Suppressor macrophage treated with lipopolysaccharide for 1 hour (primary cell): ENCODE measurements at places on chromosomes 16 and 17.

DNA sequence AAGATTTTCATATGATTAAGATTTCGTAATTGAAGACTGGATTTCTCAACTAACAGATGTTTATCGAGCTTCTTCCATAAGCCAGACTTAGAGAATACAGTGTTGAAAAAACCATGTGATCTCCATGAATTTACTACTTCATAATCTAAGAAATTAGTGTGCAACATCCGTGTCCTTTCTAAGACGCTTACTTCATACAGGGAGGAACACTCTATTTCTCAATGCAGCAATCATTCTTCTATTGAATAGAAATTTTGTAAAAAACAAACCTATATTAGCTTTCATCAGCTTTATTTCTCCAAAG, 946.3 kb downstream of the KCNJ2 start:
- no peak for DNase-seq

DNA sequence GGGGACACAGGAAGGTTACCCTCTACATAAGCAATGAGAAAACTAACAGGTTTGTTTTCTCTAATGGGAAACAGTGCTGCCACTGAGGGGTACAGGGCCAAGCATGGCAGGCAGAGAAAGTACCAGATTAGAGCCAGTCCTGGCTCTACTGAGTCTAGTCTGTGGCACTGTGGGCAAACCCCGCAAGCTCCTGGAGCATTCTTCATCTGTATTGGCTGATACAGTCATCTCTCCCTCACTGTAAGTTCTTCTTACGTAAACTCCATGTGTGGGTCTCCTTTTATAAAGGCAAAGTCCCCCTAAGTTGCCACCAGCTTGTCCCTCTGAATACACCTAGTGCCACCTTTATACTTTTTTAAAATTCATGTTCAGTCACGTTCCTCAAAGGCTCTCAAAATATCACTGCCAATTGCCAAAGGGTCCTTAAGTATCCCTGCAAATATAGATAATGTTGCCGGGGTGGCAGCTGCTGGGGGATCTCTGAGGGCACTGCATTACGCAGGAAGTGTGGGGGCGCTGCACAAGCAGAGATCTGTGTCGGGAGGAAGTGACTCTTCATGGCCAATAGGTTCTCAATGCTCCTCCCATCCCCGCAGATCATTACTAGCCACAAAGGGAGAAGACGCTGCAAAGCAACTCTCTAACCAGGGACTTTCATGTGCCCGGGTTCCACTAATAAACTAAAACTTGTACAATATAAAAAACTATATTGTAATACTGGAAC, 18.8 kb downstream of the XPO6 start:
- peak; percentile 72 for DNase-seq

DNA sequence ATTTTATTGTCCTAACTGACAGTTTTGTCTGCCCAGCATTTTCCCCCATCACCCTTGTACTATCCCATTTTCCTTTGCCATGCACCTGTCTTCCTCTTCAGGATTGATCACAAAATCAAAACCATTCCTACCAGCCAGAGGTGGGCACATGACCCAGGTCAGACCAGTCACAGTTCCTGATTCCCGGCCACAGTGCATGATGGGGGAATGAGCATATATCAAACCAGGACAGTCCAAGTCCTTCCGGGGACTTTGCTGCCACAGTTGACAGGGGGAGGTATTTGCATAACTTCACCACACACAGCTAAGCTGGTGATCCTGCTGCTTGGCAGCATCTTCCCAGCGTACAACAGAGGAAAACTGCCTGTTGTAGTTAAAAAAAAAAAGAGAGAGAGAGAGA, 493.9 kb downstream of the WWOX start:
- DNase-seq: no peak

GRCh38 chr16:28902909-28903308, 22.1 kb downstream of the RABEP2 start:
- no peak for DNase-seq

DNA sequence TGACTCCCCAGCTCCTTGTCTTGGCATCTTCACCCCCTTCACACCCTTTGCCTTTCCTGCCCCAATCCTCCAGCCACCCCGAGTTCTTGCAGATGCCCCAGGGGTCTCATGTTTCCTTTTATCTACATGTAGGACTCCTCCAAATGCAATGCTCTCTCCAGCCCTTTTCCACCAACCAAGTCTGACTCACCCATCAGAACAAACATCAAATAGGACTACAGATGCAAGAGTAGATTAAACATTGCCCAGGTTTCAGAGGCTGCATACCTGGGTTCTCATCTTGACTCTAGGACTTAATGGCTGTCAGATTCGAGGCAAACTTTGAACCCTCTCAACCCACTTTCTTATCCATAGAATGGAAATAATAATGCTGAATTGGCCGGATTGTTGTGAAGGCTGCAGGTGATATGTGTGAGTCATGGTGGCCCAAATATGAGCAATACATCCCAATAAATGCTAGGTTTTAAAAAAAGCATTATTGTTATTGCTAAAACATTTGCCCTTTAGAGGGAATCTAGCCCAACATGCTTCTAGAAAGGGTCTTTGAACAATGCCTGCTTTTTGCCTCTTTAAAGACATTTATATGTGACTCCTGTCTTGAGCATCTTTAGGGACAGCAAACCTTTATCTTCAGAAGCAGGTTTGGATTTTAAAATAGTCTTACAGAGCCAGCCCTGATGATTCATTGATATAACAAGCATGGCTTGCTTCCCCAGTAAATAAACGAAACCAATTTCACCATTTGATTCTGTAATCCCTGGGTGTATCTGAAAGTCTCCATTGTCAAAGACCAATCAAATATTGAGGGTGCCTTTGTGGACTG, 310.1 kb downstream of the FOXL1 start:
- DNase-seq: no peak

DNA sequence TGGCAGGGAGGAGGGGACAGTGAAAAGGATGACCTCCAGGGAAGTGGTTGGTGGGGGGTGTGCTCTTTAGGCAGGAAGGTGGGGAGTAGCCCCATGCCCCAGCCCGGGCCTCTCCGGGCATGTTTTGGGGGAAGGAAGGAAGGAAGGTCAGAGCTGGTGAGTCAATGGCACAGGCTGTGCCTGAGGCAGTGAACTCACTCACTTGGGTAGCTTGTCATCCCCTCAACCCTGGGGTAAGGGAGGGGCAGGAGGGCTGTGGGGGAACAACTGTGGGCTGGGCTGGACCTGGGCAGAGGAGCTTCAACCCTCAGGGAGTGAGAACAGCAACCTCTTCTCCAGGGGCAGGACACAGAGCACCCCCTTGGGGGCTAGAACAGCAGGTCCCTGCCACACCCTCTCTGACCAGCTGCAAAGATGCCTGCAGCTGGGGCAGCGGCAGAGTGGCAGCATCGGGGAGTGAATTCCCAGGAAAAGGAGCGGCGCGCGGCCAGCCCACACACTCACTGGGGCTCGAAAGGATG, 6.3 kb downstream of the CSF3 start:
- DNase-seq: peak; percentile 14

DNA sequence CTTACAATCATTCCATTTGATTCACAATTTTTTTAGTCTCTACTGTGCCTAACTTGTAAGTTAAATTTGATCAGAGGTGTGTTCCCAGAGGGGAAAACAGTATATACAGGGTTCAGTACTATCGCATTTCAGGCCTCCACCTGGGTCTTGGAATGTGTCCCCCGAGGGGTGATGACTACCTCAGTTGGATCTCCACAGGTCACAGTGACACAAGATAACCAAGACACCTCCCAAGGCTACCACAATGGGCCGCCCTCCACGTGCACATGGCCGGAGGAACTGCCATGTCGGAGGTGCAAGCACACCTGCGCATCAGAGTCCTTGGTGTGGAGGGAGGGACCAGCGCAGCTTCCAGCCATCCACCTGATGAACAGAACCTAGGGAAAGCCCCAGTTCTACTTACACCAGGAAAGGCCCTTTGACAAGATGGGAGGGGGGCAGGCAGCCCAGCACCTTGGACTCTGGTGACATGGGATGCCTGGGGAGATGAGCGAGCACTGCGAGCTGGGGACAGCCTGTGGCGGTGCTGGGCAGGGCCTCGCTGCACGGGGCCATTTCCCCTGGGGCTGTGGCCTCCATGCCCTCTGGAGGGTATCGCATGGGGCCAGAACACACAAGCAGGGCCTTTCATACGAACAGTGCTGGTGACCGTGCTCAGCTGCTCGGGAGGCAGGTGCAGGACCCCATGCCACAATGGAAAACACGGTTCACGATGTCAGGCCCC, 33.9 kb downstream of the PDIA2 start:
- no peak for DNase-seq

GRCh38 chr17:77324227-77324626, 183.5 kb downstream of the SEC14L1 start:
- DNase-seq: no peak

DNA sequence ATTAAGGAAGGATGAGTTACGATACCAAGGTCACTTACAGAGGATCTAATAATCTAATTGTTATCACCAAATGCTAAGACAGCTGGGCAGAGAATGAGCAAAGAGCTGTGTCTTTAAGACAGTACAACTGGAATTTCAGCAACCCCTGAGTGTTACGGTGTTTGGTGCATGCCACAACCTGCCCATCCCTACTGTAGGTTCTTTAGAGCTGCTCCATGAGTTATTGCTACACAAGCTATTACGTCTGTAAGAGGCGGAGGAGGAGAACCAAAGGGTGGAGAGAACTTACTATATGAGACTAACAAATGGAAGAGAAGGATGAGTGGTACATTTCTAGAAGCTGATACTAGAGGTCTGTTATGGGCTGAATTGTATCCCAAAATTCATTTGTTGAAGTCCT, 14.2 kb upstream of the C17orf78 start:
- DNase-seq: no peak

- DNase-seq: peak; percentile 98
These were observed 1.3 kb downstream of the SNN start for GRCh38 chr16:11669380-11670146.

- no peak for DNase-seq
These were observed 8.5 kb upstream of the NPIPB2 start for GRCh38 chr16:11950388-11950787.

DNA sequence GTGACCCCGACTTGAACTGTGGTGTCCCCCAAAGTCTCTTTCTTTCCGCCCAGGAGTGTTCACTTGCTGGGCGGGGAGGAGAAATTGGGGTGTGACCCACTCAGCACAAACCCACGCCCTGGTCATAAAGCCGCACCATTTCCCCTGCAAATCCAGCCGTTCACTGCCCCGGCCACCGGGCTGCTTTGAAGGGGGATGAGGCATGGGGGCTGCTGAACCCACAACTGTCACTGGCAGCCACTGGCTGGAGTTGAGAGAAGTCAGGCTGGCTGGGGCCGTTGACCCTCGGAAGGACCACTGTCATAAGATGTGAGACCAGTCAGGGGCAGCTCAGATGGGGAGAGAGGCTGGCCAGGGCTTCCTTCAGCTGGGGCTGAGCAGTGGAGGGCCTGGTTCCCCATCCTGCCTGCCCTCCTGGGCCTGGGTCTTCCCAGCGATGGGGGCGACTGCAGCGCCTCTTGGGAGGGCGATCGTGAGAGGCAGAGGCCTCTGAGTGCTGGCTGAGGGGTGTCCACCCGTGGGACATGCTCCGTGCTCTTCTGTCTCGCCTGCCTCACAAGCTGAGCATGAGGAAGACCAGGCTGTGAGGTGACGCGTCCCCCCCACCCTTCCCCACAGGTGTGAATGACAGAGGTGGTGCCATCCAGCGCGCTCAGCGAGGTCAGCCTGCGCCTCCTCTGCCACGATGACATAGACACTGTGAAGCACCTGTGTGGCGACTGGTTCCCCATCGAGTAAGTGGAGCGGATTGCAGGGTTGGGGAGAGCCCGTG, 19.5 kb downstream of the C16orf90 start:
- no peak for DNase-seq

GRCh38 chr16:79980650-79981521, 380.3 kb upstream of the MAF start:
- DNase-seq: no peak

- no peak for DNase-seq
These were observed 26.4 kb upstream of the TMEM220 start for GRCh38 chr17:10756185-10756584.

DNA sequence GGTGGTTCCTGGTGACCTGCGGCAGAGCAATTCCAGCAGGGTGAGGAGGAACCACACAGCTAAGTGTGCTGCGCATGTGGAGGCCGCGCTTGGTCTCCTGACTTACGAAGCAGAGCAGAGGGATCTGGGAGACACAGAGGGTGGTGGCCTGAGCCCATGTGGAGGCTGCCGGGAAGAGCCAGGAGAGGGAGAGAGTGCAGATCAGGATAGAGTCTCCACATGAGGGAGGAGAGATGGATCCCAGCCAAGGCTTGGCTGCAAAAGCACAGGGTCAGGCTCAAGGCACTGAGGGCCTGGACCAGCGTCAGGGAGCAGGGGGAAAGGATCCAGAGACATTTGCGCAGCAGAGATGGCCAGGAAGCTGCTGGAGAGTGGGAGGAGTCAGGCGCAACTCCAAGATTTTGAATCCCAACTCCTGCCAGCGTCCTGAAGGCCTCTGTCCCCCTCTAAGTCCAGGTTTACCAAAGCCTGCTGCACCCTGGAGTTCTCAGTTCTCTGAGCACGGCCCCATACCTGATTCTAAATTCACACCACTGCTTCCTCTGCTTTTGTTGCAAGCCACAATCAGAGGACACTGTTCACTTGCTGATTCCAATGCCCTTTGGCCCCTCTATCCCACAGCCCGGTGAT, 11.3 kb upstream of the MLLT6 start:
- no peak for DNase-seq

- DNase-seq: no peak
These were observed 255.1 kb downstream of the SNX29 start for GRCh38 chr16:12231666-12232065.

GRCh38 chr16:10539236-10539635, 41.2 kb downstream of the EMP2 start:
- DNase-seq: no peak

DNA sequence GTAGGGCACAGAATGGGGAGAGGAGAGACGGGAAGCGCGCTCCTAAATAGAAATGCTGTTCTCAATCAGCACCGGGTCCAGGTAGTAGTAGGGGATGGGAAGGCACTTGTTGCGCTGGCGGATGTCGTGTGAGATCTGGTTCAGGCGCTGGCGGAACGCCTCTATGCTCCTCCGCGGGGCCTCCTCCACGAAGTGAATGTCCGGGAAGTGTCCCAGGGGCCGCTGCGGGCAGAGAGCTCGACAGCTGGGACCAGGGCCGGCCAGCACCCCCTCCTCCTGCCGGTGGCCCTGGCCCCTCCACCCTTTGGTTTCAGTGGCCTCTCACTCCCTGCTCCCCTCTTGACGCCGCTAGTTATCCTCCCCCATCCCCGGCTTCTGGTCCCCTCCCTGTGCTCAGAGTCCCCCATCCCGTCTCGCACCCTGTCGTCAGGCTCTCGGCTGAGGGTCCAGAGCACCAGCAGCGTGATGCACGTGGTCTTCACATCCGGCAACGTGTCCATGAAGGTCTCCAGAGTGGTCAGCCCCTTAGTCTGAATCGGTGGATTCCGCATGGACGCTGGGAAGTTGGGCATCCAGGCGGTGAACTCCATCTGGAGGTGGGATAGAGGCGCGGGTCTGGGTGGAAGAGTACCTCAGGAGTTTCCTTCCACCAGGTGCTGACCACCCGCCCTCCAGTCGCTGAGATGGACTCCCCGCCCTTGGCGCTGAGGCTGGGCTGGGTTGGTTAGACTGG, 14.6 kb downstream of the ALOX12B start:
- no peak for DNase-seq

DNA sequence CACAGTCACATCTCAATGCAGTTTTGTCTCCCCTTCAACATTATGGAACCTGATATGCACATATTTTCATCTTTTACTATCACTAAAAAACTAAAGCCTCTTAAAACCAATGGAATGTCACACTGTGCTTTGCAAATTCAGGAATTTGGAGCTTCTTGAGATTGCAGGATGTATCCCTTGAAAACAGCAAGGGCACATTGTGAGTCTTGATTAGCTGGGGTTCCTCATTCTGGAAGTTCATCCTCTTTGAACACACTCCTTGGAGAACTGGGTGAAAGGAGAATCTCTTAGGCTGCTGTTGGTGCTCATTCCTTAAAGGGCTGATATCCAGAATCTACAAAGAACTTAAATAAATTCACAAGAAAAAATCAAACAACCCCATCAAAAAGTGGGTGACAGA, 21.1 kb upstream of the MYOCD start:
- DNase-seq: no peak
